ENCODE measurements at places on chromosomes 6 and 20. TPM values are rescaled to one million over a fixed set of nuclear protein-coding genes. Genes with fewer than 3 reads are reported as not detected.

- no peak overlapping the region for H3K27ac ChIP-seq
- DNase-seq = no peak
- H3K27me3 ChIP-seq = peaks cover 5% of the 10 kb centered on the region
- no peaks in the 10 kb centered on the region for H3K36me3 ChIP-seq
- H3K4me1 ChIP-seq = no peaks in the 10 kb centered on the region
- no peak overlapping the region for H3K4me3 ChIP-seq
Observed at GRCh38 chr20:40980106-40980827, 48.4 kb upstream of the TOP1 start.

- no peaks in the 10 kb centered on the region for H3K27me3 ChIP-seq
- no peak overlapping the region for H3K4me3 ChIP-seq
Observed at GRCh38 chr6:53565886-53566285, 21.0 kb upstream of the GCLC start.

- no peaks in the 10 kb centered on the region for H3K36me3 ChIP-seq
- no peaks in the 10 kb centered on the region for H3K27me3 ChIP-seq
- peak; percentile 86 for DNase-seq
Observed at GRCh38 chr6:28349892-28350737, at the start of gene ZKSCAN3. Gene ZKSCAN3, plus strand, starts transcription at chr6:28349947. Its CDS starts 9,640 bp downstream, at chr6:28359587.

DNA sequence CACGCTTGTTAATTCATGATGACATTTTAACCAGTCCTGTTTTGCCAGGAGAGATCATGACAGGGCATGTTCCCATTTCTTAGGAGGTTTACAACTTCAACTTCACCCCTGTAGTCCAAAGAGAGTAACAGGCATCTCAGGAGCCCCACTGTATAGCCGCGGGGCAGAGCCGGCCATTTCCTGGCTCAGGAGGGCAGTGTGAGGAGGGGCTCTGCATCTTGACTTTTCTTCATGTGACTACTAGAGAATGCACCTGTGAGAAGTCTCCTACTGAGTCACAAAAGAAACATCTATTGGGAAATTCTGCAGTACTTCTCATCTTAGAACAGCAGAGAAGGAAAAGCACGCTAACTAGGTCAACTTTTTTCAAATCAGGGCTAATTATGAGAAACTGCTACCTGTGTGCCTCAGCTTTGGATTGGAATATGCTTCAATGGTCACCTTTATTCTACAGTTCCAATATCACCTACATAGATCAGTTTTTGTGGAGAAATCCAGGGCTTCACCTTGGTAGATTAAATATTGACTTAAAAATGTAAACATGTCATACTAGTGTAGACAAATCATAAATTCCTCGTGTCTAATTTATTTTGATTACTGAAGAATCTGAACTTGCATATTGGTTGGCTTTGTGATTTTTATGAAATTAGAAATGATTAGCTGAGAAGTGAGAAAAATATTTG is 28.6 kb upstream of the SIM1 start:
- no peaks in the 10 kb centered on the region for H3K27me3 ChIP-seq
- H3K27ac ChIP-seq = no peak overlapping the region
- no peak overlapping the region for H3K4me3 ChIP-seq
- DNase-seq = no peak
- no peaks in the 10 kb centered on the region for H3K4me1 ChIP-seq
- H3K36me3 ChIP-seq = no peaks in the 10 kb centered on the region

- H3K36me3 ChIP-seq = no peaks in the 10 kb centered on the region
- no peak overlapping the region for H3K27ac ChIP-seq
- H3K4me3 ChIP-seq = no peak overlapping the region
- peaks cover 4% of the 10 kb centered on the region for H3K4me1 ChIP-seq
- no peaks in the 10 kb centered on the region for H3K27me3 ChIP-seq
- DNase-seq = no peak
Observed at GRCh38 chr20:23939641-23940040, 48.9 kb downstream of the GGTLC1 start.

DNA sequence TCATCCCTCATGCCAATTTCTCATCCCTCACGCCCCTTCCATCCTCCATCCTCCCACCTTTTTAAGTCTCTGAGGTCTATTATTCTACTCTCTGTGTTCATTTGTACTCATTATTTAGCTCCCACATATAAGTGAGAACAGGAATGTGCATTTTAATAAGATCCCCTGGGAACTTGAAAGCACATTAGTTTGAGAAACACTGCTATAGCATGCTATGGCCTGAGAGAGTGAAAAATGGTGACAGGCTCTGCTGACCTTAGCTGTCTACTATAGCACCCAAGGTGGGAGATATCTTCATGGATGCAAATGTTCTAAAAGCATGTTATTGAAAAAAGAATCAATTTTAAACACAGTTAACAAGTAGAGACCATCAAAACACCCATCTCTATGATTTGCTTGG is 712.0 kb downstream of the TFAP2A start:
- H3K36me3 ChIP-seq = no peaks in the 10 kb centered on the region
- H3K4me3 ChIP-seq = no peak overlapping the region
- no peak for DNase-seq
- H3K27me3 ChIP-seq = no peaks in the 10 kb centered on the region
- no peak overlapping the region for H3K27ac ChIP-seq
- H3K4me1 ChIP-seq = no peaks in the 10 kb centered on the region

- no peak overlapping the region for H3K4me3 ChIP-seq
- H3K36me3 ChIP-seq = no peaks in the 10 kb centered on the region
- H3K27me3 ChIP-seq = no peaks in the 10 kb centered on the region
- no peak overlapping the region for H3K27ac ChIP-seq
Observed at GRCh38 chr6:128446497-128446896, 73.9 kb downstream of the PTPRK start.

DNA sequence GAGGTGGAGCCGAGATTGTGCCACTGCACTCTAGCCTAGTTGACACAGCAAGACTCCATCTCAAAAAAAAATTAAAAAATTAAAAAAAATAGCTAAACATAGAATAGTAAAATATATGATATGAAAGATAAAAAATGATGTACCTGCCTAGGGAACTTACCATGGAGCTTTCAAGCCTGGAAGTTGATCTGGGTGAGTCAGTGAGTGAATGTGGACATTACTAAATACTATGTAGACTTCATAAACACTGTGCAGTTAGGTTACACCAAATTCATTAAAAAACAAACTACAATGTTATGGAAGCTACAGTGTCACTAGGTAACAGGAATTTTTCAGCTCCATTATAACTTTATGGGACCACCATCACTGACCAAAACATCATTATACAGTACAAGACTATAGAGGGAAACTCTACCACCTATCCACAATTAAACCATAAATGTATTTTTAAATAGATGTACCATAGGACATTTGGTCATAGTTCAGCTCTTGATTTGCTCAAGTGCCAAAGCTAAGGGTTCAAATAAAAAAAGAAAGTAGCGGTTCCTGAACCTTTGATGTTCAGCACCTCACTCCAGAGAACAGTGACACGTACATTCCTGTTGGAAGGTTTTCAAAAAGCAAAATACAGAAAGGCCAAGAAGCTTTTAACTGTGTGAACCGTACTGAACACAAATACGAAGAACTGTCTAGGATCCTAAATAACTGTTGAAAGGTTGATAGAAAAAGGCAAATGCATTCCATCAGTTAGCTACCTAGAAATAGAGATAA is 52.4 kb upstream of the SPDEF start:
- peaks cover 15% of the 10 kb centered on the region for H3K36me3 ChIP-seq
- no peak for DNase-seq
- no peak overlapping the region for H3K4me3 ChIP-seq
- no peaks in the 10 kb centered on the region for H3K4me1 ChIP-seq
- H3K27ac ChIP-seq = no peak overlapping the region
- H3K27me3 ChIP-seq = no peaks in the 10 kb centered on the region

DNA sequence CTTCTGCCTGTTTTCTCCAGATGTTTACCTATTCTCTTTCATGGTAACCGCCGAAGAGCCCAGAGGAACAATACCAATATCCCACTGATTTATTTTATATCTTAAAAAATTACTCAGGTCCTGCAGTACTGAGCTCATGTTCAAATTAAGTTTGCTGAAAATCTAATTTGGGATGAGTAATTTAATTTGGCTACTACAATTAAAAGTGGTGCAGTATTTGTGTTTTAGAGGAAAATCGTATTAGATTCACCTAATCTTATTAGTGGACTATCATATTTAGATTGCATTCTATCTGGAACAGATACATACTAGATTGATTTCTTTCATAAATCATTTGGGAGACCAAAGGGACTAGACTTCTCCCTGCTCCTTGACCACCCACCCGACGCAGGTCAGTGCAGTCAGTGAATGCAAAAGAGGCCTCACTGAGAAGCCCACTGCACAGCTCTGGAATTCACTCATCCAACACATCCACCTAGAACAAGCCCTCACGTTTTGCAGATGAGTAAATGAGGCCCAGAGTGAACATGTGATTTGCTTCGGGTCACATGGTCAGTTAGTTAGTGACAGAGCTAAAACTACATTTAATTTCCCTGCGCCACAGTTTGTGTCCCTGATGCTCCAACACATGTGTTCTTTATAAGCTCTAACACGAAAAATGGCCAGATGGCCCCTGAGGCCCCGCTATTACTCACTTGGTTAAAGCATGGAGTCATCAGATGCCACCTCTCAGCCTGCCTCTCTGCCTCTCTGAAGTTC is 101.8 kb downstream of the TRERF1 start:
- no peak overlapping the region for H3K4me3 ChIP-seq
- H3K4me1 ChIP-seq = peaks cover 21% of the 10 kb centered on the region
- no peak overlapping the region for H3K27ac ChIP-seq
- no peak for DNase-seq
- H3K27me3 ChIP-seq = no peaks in the 10 kb centered on the region

DNA sequence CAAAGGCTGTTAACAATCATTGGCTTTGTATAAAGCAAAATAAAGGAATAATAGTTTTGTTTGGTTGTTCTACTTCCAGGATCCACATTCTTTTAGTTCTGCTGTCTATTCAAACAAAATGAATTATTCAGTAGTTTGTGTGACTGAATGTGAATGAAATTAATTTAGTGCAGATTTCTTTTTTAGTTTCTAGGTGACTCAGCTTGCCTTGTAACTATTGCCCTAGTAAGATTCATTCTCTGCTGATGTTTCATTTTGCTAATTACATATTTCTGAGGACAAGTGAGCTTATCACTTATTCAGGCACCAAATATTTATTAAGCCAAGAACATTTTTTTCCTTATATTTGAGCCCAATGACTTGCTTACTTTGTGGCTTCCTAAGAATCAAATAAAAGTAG is 46.5 kb upstream of the RIPOR2 start:
- DNase-seq = no peak
- no peak overlapping the region for H3K4me3 ChIP-seq
- H3K36me3 ChIP-seq = peaks cover 9% of the 10 kb centered on the region
- H3K27me3 ChIP-seq = no peaks in the 10 kb centered on the region

Gene LST1
- 120 TPM for total RNA-seq

Gene MEI4
- not detected for total RNA-seq

Gene IMPG1
- total RNA-seq = not detected

Gene SNAP91
- total RNA-seq = not detected

Gene IL17F
- not detected for total RNA-seq

Gene ADGB
- not detected for total RNA-seq
